ENCODE measurements at places on chromosomes 16 and 17.

DNA sequence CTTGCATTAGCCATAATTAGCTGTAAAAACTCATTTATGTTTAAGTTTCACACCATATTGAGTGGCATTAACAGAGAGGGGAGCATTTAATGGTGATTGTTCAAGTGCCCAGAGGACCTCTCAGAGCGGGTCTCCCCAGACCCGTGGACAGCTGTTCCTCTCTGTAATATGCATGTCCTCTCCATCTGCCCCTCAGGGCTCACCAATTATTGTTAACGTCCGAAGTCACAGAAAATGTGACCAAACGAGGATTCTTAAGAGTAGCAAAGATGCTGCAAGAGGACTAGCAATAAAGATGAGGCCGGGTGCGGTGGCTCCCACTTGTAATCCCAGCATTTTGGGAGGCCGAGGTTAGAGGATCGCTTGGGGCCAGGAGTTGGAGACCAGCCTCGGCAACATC, 130.2 kb downstream of the CPPED1 start:
- no peak for DNase-seq

DNA sequence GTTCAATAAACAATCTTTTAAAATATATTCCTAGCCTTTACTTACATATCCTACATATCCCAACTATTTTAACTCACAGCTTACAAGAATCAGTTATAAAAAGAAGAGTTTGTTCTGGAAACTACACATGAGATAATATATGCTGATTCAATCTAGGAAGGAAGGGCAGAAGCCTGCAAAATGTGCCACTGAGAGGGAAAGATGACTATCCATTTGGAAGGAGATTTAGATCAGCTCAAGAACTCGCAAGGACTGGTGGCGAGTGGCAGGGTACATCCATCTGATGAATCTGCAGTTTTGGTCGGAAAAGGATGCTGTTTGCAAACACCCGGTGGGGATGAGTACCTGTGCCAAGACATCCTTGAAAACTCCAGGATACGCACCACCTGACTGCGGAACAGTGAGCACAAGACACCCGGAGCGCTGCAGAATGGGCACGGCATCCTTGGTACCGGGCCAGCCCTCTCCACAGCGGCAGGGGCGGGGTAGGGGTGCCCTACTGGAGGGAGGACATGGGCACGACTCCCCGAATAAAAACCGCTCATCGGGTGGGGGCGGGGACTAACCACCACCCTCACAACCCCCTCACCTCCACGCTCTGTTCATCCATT, 723 bp downstream of the TRIM37 start:
- no peak for DNase-seq

DNA sequence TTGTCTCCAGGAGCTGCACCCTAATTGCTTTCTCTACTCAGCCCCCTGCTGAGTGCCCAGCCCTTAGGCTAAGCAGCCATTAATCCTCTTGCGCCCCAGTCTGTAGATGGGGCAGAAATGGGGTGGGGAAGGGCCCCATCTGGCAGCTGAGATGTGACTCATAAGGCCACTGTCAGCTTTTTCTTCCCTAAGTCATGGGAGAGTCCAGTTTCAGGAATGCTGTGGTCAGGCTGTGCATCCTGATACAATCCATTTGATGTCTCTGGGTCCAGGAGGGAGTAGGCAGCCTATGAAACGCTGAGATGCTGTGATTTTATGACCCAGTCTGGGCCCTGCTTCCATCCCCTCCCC, 12.3 kb downstream of the PLXDC1 start:
- no peak for DNase-seq

GRCh38 chr17:31472137-31472536, 80.7 kb downstream of the RAB11FIP4 start:
- DNase-seq: no peak

GRCh38 chr17:17380145-17380925, 77.2 kb downstream of the NT5M start:
- DNase-seq: no peak

Measured in left renal pelvis (tissue), 4 donors.